NCI-H524 (cell line): ENCODE measurements at places on chromosomes 16 and 17.
A peak's percentile ranks its signal among the peaks of the same experiment; 100 is the strongest.

DNA sequence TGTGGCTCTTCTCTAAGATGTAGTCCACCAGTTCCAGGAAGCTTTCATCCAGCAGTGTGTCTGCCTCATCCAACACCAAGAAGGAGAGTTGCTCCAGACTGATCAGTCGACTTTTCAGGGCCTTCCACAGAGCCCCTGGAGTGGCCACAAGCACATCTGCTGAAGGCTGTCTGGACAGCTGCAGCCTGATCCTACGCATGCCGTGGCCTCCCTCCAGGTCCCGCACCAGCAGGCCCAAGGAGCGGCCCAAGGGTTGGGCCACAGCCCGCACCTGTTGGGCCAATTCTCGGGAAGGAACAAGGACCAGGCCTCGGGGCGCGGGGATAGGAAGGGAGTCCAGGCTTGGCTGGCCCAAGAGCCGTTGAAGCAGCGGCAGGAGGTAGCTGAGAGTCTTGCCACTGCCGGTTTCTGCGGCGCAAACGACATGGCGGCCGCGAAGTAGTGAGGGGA lies 729 bp downstream of the DDX28 start:
- DNase-seq, result no peak

- DNase-seq, result no peak
Observed at GRCh38 chr17:78892936-78893379, 10.0 kb downstream of the CEP295NL start.

DNA sequence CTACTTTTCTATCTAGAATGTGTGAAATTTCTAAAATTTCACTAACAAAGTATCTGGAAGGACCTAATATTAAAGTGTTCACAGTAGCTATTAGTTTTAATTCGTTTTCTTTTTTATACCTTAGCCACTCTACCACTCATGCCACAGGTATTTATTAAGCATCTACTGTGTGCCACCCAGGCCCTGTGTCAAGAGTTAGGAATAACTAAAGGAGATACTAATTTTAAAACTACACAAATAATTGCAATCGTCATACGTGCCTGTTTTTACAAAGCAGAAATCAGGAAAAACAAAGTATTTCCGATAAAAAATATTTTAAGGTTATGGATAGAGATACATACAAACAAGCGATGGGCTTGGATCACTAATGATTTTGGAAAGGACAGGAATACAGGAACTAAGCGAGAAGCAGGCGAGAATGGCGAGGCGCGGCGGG lies 483 bp upstream of the EEF2K start:
- DNase-seq, result no peak

- no peak for DNase-seq
Observed at GRCh38 chr17:82065638-82066303, at the start of gene DUS1L. DUS1L (minus strand) TSS chr17:82065804; CDS start chr17:82065059, 745 bp downstream.

DNA sequence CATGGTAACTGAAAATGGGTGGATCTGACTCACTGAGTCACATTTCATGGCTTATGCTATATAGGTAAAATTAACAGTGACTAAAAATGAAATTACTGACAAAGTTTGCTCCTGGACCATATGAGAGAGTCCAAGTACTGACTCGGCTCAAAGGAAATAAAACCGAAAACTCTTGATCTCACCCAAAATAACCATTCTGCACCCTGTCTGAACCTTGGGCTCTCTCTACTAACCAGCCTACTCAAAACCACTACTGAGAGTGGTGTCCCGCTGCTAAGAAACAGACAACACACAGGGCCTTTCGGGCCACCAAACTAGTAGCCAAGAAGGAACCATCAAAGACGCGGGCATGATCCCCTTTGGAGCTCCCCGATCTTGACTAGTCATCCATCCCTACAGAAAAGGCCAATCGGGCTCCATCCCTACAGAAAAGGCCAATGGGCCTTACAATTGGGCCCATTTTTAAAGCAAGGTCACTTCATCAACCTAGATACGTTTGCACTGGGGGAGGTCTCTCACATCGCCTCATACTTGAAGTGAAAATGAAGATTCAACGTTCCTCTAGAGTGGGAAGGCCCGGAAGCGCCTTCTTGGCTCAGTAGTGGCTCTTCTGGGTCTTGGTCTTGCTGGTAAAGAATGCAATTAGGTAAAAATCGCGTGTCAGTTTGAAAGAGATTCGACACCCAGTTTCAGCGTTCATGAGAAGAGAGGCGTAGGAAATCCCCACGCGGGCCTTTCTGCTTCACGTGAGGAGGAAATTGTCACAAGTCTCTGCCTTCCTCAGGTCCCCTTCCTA lies 720 bp upstream of the ZPBP2 start:
- no peak for DNase-seq

DNA sequence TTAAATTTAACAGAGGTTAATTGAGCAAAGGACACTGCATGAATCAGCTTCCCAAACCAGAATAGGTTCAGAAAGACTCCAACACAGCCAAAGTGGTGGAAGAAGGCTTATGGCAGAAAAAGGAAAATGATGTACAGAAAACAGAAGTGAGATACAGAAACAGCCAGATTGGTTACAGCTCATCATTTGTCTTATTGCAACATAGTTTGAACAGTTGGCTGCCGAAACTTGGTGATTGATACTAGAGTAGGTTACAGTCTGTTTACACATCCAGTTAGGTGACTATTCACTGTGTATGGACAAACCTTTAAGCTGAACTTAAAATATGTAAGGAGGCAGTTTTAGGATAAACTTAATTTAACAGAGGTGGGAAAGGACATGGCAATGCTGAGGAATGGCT lies 18.3 kb downstream of the TMEM100 start:
- DNase-seq, result no peak

DNA sequence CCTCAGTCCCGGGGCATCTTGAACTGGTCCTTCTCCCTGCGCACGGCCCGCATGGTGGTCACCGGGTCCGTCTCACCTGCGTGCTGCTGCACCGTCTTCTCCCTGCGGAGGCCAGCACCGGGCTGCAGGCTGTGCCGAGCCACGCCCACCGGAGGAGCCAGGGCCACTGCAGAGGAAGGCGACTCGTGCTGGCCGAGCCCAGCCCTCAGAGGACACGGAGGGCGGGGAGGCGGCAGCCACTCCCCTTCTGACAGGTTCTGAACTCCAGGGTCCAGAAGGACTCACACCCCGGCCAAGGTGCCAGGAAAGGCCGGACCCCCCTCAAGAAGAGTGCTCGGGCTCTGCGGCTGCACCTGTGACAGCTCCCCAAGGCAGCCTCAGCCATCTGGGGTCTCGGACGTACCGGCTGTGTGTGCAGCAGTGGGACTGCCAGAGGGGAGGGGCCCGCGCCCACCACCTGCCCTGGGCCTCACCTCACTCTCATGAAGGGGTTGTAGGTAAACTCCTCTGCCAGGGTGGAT lies 15.8 kb upstream of the IGFALS start:
- no peak for DNase-seq

- no peak for DNase-seq
Observed at GRCh38 chr16:58533751-58534470, 18.6 kb downstream of the SETD6 start.

DNA sequence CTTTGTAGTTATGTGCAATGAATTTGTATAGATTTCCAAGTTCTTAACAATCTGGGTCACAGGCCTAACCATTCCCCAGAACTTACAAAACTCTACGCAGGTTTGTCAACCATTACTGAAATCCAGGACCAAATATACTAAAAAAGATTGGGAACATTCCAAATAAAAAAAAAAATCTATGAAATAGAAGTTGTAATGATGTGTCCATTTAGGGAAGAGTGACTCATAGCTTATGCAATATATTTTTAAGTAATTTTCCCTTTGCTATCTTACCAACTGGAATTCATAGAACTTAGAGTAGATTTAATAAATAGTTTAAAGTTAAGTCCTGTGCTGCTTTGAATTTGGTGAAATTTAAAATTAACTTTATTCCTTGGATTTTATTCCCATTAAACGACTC lies 393.2 kb downstream of the PMP22 start:
- no peak for DNase-seq

GRCh38 chr16:75258807-75259141 lies 7.3 kb upstream of the BCAR1 start:
- DNase-seq, result peak; percentile 41

GRCh38 chr17:80999536-81000333 lies 8.1 kb downstream of the CHMP6 start:
- DNase-seq, result no peak

- DNase-seq, result no peak
Observed at GRCh38 chr16:24801761-24802302, 43.9 kb upstream of the SLC5A11 start.

DNA sequence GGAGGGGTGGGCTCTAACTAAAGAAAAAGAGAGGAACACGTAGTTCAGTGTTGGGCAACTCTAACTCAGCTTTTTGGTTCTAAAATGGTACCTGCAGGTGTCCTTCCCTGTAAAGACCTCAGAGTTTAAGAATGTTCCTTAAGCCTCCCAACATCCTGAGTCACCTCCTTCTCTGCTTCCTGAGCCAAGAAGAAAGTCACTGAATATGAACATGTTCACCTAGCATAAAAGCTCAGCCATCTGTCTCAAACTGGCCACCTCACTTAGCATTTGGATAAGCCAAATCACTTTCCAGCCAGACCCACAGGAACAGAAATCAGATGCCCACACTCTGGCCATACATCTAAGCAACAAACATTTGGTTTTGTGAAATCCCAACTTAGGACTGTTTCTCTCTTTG lies 3.7 kb downstream of the TMEM98 start:
- no peak for DNase-seq

- no peak for DNase-seq
Observed at GRCh38 chr17:7248796-7249195, 2.7 kb downstream of the CTDNEP1 start.

DNA sequence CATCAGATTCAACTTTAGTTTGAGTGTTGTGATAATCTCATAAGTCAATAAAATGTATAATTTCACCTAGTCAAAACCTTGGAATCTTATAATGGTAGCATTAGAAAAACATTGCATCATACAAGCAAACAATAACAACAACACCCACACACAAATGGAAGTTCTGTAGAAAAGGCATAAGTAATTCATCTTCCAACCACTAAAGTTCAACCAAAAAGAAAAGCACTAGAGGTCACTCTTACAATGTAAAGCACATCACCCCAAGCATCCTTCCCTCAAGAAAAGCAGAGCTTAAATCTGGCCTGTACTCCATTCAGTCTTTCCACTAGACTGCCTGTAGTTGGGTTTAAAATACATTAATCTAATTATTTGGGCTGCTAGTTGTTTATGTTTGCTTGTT lies 1.8 kb downstream of the CNTNAP4 start:
- DNase-seq, result peak; percentile 43
